Uterus (tissue), 4 donors: ENCODE measurements at places on chromosomes 3 and 15.

DNA sequence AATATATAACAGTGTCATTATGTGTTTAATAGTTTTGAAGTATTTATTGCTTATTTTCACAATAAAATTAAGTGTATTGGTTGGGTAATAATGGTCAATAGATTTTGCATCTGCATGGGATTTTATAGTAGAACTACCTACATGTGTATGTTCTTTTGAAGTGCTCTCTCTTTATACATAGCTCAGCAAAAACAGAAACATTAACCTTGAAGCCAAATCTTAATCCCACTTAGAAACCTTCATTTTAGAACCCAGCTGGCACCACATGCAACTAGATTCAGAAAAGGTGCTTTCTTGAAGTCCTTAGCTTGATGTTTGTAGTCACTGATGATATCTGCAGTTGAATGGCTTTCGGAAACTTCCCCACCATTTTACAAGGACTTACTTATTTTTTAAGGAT is 146.9 kb upstream of the IL12A start:
- DNase-seq, result no peak

DNA sequence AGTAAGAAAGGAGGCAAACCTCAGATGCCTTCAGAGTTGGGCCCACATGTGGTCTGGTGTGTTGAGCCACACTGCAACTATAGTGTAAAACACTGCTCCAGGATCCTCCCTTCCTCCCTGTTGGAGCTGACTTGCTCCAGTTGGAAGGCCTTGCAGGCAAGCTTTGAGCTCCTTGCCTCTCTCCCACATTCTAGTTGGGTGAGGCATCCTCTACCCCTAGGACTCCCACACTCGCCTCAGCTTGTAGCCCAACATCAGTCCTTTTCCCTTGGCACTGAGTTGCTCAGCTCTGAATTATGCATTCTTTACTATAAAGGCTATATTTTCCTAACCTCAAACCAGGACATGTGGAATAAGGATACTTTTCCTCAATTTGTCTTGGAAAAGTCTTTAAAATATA is 143.9 kb downstream of the NECTIN3 start:
- no peak for DNase-seq

DNA sequence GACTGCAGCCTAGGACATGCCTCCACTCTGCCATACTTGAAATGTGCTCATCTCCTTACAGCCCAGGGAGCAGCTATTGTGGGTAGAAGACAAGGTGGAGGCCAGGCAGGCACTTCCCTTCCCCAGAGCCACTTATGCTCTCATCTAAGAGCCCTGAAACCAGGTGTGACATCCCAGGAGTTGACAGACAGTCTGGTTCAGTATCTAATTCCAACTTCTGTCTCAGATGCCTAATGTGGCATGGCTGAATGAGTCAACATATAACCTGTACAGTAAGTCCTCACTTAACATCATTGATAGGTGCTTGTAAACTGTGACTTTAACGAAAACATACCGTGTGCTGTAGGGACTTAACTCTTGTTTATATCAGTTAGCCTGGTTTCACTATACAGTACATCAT is 1.2 kb upstream of the CAPN3 start:
- DNase-seq, result no peak

GRCh38 chr3:166522017-166522416 is 684.8 kb upstream of the BCHE start:
- DNase-seq, result no peak

- no peak for DNase-seq
These were observed 59.8 kb downstream of the CHSY1 start for GRCh38 chr15:101192081-101192480.

DNA sequence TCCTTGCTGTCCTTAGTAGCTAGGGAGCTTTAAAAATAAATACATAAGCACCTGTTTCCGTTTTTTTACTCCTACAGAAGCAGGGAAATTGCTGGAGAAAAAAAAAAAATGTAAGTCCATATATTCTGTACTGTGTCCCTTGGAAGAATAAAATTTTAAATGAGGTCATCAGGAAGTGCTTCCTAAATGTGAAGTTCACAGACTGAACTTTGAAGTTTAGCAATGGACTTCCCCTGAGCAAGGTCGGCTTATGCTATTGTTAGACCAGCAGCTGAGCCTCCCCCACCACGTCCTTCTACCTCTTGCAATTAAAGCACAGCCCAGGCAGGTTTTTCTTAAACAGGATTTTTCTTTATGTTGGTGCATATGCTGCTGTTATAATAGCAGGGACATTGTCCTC is 26.3 kb downstream of the LIPC start:
- DNase-seq, result no peak

GRCh38 chr15:32774022-32774421 is 56.2 kb downstream of the GREM1 start:
- DNase-seq, result no peak

DNA sequence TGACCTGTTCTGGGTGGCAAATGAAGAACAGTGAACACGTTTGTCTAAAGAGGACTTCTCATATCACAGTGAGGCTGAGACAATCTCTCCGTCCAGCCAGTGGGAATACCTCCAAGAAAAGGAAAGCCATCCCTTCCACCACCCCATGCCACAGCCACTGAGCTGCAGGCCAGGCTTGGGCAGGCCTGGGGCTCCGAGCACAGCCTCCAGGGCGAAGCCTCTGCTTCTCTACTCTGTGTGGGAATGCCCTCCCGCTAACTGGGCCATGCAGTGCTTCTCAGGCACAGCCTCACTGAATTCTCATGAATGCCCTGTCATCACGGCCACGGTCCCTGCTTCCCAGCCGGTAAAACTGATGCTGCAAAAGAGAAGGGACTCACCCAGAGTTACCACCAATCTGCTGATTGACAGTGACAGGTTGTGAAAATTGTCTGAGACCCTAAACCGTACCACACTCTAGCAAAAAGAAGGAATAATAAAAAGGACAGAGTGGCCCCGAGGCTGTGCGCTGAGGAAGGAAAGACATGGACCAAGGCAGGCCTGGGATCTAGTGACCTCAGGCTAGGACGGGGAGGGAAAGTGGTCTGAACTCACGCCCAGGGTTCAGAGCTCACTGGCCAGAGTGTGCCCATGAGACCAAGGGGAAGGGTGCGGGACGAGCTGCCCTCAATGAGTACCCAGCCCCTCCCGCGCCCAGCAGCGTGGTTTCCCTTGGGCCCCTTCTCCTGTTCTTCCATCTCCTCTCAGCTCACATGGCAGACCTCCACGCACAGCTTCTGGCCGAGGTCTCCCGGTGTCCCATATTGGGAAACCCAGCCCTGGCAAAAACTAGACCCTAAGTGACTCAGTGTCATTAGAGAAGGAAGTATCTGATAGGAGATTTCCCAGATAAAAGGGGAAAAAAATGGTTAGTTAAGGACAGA is 52.8 kb downstream of the DHX30 start:
- no peak for DNase-seq

GRCh38 chr3:46129588-46130272 is 78.4 kb downstream of the CCR1 start:
- DNase-seq, result no peak

DNA sequence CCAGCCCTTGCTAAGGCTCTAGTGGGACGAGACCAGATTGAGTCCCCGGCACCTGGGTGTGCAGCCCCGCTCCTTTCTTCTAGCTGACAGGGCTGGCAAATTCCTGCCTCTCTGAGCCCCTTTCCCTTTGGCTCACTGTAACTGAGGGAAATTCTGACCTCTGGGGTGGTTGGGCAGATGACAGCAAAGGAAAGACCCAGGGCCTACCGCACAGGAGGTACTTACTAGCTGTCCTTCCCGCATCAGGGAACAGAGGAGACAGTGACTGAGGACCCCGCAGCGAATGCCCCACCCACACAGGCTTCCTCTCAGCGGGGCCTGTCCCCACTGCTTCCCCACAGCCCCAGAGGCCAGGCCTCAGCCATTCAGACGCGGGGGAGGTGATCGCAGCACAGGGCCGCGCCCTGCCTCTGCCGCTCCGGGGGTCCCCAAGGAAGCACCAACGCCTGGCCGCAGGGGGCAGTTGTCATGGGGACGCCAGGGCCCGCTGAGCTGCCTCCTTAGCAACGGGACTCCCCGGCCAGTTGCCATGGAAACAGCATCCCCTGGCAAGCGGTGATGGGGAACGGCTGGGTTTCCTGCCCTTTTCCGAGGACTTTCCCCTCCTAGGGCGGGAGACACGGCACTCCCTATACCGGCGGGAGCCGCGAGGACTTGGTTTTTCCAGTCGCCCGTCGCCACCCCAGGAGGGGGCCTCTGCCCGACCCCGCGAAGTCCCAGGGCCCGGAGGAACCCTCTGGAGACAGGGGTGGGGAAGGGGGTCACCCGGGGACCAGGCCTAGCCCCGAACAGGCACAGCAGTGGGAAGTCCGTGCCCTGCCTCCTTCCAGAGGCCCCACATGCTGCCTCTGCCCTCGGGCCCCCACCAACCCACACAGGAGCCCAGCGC is 50.1 kb downstream of the HCN4 start:
- no peak for DNase-seq

DNA sequence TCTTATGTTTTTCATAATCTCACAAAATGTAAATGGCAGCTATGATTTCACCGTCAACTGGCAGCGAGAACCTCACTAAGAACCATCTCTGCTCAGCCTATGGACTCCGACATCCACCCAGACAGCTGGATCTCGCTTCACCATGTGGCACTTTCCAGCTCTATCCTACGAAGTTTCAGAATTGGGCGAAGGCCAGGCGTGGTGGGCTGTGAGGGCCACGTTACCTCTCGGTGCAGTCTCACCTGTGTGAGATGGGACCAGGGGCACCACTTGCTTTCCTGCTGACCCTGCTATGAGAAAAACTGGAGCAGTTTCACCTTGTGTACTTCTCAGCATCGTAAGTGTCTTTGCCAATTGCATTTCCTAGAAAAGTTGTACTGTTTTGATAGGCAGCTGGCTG is 32.3 kb downstream of the CHDH start:
- DNase-seq, result no peak

DNA sequence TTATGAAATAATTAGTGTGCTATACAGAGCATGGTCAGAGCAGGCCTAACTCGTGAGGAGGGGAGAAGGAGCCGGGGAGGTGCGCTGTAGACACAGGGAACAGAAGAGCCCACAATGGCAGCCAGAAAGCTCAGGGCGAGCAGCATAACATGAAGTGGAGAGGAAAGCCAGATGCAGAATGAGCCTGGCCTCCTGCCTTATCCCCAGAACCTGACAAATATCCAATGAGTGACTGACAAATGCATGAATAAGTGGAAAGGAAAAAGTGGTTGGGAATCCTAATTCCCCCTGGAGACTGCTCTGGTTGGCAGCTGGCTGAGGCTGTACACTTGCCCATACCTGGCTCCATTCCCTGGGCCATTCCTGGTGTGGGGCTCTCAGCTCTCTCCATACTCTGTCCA is 9.2 kb upstream of the MST1R start:
- DNase-seq, result no peak
